ENCODE measurements at places on chromosomes 12 and 14.

DNA sequence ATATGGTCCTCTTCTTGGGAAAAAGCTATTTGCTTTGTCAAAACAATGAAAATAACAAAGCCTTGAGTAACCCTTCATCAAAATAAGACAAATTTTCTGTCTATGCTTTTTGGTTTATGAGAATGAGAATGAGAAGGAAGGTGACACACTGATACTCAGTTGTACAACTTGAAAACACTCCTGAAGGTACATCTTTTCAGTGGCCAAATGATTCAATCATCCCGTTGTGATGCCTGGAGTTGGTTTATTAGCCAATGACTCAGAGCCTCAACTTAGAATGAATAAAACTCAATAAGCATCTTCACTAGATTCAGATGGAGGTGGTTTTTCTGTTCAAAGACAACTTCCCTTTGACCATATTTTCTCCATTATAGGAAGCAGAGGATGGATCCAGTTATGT lies 7.8 kb upstream of the CALM1 start:
- DNase-seq, result no peak

GRCh38 chr14:65109357-65109756 lies 7.0 kb upstream of the MAX start:
- DNase-seq, result no peak

GRCh38 chr12:110957652-110958051 lies 37.3 kb upstream of the MYL2 start:
- DNase-seq, result no peak

GRCh38 chr12:87196321-87196720 lies 832.9 kb downstream of the C12orf50 start:
- DNase-seq, result no peak

DNA sequence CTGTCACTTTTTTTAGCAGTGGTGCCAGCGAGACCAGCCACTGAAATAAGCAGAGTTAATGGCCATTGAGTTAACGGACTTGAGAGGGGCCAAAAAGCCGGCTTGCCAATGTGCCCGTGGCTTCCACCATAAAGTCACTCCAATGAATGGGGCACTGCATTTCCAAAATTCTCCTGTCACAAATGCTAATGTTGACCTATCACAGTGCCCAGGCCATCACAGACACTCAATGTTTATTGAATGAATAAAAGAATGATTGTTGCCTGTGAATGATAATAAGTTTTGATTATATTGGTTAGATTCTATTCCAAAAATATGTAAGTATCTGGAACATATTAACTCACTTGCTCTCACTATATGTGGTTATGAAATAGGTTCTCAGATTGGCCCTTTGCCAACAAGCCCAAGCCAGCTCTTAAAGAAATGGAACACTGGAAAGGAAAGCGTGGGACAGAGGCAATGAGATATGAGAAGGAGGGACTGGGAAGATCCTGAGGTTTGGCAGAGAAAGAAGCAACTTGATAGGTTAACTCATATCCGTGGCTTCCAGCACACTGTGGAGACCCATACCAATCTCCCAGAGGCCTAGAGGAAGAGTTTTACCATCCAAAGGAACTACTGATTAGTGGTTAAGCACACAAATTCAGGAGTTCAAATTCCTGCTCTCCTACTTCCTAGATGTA lies 108.7 kb downstream of the BTG1 start:
- DNase-seq, result no peak

- no peak for DNase-seq
Measured at GRCh38 chr12:28096649-28097048, 93.6 kb upstream of the CCDC91 start.

GRCh38 chr12:43158126-43158525 lies 393.9 kb downstream of the ADAMTS20 start:
- DNase-seq, result no peak

DNA sequence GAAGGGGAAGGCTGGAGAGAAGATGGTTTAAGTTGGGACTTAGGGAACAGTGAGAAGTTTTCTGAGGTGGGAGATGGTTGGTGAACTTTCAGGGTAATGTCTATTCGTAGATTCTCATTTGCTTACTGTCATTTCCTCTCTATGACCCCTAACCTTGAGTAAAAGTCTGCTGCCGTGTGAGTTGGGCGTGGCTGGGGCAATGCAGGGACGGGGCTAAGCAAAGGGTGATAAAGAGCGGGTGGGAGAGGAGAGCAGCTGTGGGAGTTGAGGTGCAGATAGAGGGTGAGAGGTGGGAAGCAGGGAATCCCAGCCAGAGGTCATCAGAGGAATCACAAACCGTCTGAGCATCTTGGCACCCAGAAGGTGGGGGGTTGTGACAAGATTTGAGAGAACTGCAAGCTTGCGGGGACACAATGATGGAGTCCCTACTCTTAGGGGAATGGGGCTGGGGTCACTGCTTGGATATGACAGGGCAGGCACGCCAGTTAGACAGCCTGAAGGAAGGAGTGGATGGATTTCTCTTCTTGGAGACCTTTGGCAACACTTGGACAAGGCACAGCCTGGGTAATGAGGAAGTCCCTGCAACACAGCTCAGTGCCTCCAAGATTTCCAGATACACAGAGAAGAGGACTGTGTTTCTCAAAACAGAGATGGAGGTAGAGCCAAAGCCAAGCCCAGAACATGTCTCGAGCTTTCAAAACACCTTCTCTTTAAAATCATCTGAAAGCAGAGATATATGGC lies 45.9 kb upstream of the CTDSP2 start:
- no peak for DNase-seq

DNA sequence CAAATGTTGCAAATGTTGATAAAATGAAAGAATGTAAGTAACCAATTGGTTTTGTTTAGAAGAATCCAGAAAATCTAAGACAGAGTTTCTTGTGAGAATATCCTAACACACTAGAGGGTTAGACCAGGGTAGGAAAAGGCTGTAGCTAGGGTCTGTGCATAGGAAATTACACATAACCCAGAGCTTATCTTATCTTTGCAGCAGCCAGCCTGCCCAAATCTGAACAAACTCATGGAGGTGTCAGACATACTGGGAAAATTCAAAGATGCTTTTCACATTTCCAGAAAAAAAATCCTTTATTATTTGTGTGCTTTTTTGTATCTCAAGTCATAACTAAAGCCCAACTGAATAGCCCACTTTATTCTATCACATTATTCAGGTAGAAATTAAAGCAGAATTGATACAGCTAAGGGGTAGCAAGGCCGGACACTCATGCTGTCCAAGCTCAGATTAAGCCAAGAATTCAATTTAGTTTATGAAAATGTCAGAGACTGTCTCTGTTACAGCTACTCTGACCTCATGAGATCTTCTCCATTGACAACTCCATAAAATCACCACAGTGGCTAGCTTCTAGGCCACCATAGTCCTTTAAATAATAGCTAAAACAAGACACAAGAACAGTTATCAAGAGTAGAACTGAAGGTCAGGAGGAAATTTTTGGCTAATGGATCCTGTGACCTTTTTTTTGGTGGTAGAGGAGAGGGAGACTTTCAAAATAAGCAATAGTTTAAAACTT lies 169.6 kb upstream of the RASSF8 start:
- no peak for DNase-seq

DNA sequence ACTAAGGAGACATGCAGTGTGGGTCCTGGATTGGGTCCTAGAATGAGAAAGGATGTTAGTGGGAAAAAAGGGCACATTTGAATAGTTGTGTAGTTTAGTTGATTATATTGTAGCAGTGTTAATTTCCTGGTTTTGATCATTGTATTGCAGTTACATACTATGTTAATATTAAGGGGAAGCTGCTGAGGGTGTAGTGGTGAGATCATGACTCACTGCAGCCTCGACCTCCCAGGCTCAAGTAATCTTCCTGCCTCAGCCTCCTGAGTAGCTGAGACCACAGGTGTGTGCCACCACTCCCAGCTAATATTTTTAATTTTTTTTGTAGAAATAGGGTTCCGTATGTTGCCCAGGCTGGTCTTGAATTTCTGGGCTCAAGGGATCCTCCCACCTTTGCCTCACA lies 21.7 kb downstream of the BORCS5 start:
- DNase-seq, result no peak

- DNase-seq, result no peak
Measured at GRCh38 chr14:85040046-85040685, 489.8 kb upstream of the FLRT2 start.

DNA sequence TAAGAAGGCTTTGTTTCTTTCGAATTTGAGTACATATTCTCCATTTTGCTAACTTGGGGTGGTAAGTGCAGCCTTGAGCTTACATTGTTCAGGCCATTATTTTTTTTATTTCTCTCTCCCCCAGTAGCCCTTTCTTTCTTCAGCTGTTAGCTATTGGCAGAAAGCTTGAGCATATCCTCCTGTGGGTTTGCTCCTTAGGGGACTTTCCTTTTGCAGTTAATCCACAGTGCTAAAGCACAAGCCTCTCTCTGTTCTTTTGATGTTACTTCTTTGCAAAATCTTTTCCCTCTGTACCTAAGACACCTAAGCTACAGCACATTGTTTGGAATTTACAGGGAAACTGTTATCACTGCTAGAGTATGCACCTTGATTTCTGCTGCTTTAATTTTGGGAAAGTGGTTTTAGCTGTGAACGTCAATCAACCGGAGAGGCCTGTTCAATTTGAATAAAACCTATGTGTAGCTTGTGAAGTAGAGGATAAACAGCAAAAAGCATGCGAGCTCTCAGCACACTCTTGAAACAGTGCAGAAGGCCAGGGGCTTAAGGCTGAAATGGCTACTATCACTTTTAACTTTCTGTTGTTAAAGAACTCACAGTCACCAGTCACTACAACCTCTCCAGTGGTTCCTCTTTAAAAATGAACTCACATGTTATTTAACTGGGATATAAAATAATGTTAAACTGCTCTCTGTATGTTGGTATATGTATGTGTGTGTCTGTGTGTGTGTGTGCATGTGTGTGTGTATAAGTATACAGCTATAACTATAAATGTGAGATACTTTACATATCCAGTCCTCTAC lies 139.2 kb downstream of the PDZRN4 start:
- no peak for DNase-seq

DNA sequence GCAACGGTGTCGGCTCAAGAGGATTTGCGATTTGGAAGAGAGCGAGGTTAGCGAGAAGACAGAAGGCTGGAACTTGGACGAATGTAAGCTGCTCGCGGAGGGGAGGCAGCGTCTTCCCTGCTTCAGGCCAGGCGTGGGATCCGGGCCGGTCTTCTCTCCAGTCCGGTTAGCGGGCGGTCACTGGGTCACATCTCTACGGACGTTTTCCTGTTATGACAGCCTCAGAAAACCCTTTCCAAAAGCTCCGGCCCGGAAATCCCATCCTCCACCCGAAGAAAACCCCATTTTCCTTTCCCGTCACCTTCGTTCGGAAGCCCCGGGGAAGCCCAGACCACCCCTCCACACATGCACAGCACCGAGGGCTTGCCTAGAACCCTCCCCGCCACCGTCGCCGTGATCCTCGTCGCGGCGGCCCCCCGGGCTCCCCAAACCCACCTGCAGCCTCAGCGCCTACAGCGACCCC lies 268 bp downstream of the NDUFB1 start:
- peak; percentile 55 for DNase-seq

GRCh38 chr12:94172973-94173372 lies 24.6 kb downstream of the PLXNC1 start:
- DNase-seq, result peak; percentile 85

DNA sequence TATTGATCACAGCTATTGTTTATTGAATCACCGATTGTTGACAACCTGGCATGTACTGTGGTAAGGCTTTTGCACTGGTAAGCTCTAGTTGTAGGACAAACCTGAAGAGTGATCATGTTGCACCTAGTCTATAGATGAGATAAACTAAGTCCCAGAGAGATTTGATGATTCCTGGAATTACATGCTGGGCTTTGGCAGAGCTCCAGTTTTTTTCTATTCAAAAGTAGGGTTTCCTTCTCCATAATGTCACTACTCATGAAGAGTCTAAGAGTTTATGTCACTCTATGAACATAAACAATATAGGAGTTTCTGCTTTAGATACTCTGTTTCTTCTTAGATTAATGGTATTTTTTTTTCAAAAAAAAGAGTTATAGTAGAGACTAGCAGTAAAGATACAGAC lies 72.0 kb downstream of the BMP4 start:
- DNase-seq, result no peak

GRCh38 chr14:105091517-105092170 lies 26.4 kb upstream of the GPR132 start:
- peak; percentile 75 for DNase-seq

GRCh38 chr12:4027412-4027811 lies 154.2 kb upstream of the PARP11 start:
- DNase-seq, result no peak

GRCh38 chr12:64184216-64184615 lies 37.9 kb downstream of the KICS2 start:
- DNase-seq, result no peak

- no peak for DNase-seq
Measured at GRCh38 chr14:50469982-50470381, 62.4 kb downstream of the MAP4K5 start.

DNA sequence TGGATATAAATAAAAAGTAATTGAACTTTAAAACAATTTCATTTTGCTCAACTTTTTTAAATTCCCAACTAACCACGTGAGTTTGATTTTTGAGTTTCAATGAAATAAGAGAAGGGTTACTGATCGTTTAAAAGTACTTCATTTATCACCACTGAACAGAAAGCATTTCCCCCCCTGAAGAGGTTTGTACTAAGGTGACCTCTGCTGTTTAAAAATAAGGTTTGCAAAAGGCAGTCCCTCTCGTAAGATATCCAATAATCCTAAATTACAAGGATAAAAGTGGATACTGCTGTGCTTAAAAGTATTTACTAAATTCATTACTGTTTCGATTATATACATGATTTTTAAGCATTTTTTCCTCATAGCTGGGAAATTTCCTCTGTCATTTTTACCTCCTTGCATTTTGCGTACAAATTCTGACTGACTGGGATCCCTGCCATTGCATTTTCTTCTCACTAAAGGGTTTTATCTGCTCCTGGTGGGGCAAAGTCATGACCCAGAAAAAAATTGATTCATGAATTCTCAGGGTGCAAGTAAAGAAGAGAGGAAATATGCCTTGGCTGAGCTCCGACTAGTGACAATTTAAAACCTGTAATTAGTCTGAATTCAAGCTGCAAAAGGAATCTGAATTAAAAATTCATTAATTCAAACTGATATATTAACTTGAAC lies 463.8 kb downstream of the PRKD1 start:
- peak; percentile 10 for DNase-seq

DNA sequence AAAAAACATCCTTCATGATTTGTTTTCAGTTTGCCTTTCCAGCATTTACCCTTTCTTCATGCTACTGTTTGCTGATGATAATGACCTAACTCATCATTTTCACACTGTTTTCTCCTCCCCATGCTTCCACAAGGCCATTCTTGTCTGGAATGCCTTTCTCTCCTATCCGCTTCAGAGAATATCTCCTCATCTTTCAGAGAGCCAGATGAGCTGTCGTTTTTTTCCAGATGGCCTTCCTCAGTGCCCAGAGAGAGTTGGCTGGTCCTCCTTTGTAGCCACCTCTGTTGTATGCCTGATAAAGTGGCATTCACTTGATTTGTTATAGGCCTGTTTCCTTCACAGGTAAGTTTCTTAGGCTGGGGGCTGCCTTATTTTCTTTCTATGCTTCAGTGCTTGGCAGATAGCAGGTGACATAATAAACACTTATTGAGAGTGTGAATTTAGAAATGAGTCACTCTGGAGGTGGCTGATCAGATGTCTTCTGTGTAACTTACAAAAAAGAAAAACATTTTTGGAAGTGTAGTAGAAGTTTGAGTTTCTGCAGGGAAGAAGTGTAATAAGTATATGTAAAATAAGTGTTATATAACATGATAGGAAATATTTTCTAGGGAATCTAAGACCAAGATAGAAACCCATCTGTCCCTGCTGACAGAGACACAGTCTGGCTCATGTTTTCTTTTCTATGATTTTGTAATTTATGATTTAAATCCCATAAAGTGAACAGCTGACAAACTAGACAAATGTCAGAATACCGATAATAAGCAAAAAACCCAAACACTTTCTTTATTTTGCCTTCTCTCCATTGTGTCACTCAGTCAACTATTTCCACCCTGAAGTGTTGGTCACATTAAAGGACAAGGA lies 174.5 kb downstream of the DACT1 start:
- DNase-seq, result no peak
